NCI-H1092 treated with DMSO at 0.1 percent for 48 hours (cell line): ENCODE measurements at places on chromosomes 1 and 21.
A peak's percentile ranks its signal among the peaks of the same experiment; 100 is the strongest.

GRCh38 chr1:26351590-26352337, 2.2 kb downstream of the CRYBG2 start:
- no peak for DNase-seq

DNA sequence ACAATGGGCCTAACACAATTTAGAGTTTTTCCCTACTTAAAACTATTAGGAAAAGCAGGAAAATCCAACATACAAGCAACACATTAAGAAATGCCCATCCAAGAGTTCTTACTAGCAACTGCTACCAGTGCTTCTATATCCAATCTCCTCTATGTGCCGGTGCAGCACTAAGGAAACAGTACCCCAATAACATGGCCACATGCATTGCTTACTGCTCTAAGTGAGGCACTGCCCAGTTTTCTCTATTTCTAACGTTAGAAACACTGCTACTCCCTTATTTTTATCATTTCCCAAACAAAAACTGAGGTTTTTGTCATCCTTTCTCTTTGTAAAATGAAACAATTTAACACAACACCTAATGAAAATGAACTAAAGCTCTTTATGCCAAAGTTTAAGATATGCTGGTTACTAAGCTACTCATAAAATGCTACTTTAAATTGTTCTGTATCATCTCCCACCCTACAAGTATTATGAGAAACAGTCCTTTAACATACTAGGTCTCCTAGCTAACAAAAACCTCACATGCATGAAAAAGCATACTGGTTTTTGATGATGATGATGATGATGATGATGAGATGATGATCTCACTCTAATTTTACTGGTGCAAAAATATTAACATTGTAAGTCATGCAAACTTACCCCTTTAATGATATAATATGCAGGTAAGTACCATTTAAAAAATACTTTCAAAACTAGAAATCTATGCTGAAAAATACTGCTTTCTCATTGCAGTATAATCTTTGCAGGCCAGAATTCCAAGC, 90.7 kb upstream of the TTC39A start:
- DNase-seq, result no peak

- no peak for DNase-seq
These were observed 10.1 kb downstream of the VAV3 start for GRCh38 chr1:107954719-107955415.

DNA sequence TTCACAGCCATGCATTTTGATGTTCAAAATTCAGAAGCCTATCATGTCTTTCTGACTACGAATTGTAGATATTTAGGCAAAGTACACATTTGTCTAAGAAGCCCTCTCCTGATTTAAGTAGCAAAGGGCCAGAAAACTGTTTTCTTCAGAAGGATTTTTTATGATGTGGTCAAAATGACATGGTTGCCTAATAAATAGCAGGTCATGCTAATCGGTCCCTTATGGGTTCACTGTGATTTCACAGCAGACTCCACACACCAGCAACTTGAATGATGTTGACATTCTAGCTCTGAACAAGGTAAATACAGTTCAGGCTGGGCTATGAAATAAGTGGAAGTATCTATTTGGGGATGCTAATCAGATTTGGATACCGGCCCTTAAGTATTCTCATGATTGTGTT, 178.7 kb upstream of the DPYD start:
- no peak for DNase-seq

GRCh38 chr1:117707371-117707770, 101.5 kb downstream of the TENT5C start:
- DNase-seq, result no peak

GRCh38 chr21:42336054-42336453, 14.7 kb downstream of the TFF2 start:
- no peak for DNase-seq

DNA sequence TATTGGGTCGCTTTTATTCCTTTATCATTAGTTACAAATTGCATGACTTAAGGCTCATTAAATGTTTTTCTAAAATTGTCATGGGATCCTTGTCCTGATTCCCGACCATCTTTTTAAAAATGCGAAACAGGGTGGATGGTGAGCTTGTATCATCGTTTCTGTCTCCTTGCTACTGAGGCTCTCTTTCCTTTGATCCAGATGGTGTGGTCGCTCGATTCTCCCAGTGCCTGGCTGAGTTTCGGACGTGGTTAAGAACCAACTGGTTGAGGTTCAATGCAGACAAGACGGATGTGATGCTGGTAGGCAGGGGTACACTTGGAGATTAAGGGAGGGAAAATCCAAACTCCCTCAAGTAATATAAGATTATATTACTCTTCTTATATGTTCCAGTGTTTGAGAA, 1.2 kb downstream of the MIER1 start:
- no peak for DNase-seq

- DNase-seq, result peak; percentile 95
These were observed 22.0 kb upstream of the GRIK3 start for GRCh38 chr1:37056325-37056724.

DNA sequence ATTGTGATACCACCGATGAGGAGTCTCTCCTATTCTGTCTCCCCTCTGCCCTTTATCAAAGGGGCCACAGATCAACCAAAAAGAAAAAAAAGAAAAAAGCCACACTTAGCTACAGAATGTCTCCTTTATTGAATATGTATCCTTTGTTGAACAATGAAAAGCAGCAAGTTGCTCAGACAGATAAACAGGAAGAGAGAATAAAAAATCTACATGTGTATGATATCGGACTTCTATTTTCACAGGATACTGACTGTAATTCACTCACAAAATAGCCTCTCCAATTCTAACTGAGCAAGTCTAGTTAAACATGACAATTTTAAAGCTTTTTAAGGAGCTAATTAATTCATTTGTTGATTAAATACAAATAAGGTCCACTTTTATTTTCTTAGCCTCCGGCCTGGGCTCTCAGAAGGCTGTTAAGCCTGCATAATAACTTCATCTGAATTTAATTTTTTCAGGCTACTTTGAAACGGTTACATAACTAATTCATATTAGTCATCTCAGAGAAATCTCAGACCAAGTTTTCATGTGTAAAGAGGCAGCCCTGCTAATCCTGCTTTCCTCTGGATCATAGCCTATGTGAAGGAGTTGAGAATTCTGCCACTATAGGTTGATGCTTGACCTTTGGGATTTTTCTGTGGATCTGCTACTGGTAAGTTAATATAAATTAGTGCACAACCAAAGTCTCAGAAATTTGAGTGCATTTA, 304.1 kb upstream of the NR5A2 start:
- DNase-seq, result no peak

- no peak for DNase-seq
These were observed 26.0 kb downstream of the RNASEL start for GRCh38 chr1:182563095-182563494.

DNA sequence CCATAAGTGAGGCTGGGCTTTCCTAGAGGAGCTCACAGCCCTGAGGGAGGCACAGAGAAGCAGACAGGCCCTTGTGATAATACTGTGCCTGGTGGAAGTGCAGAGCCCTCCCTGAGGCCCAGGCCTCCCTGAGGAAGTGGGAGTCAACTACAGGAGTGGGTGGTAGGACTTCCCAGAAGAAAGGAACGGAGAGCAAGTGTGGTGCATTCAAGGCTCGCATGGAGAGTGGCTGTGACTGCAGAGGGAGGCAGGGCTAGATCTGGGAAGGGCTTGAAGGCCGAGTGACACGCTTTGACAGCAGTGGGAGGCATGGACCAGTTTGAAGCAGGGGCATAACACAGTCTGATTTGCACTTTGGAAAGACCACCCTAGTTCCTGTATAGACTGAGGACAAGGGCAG, 37.3 kb downstream of the AZIN2 start:
- no peak for DNase-seq

GRCh38 chr1:175514387-175514953, 228.9 kb downstream of the TNR start:
- DNase-seq, result no peak

DNA sequence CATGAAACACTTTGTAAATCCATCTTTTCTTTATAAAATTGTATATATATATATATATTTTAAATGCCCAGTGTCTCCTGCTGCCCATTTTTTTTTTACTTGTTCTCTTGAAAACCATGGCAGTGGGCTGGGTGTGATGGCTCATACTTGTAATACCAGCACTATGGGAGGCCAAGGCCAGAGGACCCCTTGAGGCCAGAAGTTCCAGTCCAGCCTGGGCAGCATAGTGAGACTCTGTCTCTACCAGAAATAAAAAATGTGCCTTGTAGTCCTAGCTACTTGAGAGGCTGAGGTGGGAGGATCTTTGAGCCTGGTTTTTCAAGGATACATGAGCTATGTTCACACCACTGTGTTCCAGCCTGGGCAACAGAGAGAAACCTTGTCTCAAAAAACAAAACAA, 62.2 kb downstream of the HS2ST1 start:
- DNase-seq, result no peak

GRCh38 chr21:10273196-10273595, 248.2 kb upstream of the TPTE start:
- DNase-seq, result no peak

GRCh38 chr1:119220991-119221390, 80.5 kb upstream of the WARS2 start:
- DNase-seq, result no peak

- DNase-seq, result no peak
These were observed 75.7 kb downstream of the BCAR3 start for GRCh38 chr1:93605812-93606512.

- no peak for DNase-seq
These were observed 26.1 kb downstream of the MTR start for GRCh38 chr1:236821091-236821627.

- DNase-seq, result no peak
These were observed 115.7 kb upstream of the UBE2U start for GRCh38 chr1:64087768-64088167.

DNA sequence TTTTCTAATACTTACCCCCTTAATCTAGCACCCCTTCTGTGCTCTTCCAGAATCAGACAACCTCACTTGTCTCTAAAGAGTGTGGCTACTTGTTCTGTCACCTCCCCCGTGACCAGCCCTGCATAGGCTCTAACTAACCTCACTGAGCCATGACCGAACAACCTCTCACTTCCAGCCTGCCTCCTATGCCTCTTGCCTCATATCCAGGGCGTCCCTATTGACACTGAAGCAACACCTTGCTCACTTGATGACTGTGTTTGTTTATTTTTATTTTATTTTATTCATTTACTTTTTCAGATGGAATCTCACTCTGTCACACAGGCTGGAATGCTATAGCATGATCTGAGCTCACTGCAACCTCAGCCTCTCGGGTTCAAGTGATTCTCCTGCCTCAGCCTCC, 235.1 kb upstream of the B3GALT2 start:
- no peak for DNase-seq

DNA sequence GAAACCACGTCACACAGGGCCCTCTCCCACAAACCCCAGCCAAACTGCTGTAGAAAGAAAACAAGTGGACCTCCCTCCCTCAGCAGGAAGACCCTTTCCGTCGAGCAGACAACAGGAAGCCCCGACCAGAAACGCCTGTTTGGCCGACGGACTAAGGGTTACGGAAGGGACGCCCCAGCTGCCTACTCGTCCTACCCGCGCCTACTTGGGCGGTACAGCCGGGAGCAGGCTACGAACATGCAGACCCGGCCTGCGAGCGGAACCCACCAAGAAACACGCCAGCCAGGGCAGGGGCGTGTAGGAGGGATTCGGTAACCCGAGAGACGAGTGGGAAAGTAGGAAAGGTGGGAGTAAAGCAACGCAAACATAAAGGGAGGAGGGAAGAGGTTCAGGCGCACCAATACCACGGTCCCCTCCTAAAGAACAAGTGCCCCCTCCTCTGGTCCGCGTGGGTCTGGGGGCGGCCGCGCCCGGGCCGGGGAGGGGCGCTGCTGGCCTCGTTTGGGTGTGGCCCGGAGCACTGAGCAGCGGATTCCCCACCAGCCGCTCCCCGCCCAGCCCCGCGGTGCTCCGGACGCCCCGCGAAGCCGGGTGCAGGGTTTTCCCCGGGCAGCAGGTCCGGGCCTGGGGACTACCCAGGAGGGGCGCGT, 450 bp downstream of the S100A10 start:
- no peak for DNase-seq

DNA sequence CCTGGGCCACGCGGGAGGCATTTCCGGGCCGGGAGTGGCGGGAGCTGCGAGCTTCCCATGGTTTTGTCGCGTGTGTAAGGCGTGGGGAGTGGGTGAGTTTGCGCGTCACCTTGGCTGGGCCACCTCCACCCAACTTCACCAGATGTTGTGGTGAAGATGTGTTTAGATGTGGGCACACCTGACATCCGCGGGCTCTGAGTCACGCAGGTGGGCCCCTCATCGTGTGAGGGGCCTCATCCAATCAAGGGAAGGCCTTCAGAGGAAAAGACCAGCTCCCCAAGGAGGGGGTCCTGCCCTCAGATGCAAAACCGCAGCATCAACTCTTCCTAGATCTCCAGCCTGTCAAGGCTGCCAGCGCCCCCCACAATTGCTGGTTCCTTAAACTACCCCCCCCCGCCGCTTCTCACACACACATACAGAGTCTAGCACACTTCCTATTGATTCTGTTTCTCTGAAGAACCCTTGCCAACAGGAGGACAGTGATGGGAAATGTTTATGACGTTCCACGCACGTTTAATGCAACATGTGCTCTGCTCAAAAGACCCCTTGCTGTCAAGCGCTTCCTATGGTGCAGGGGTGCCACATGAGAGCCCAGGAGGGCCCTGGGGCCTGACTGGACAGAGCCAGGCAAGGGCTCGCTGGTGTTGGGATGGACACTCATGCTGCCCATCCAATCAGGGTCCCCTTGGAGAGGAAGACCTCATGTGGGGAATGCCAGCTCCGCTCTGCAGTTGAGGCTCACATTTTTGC, 11.9 kb downstream of the ACTRT2 start:
- no peak for DNase-seq

GRCh38 chr1:246161626-246162025, 345.5 kb downstream of the SMYD3 start:
- no peak for DNase-seq

GRCh38 chr1:103283841-103284669, 175.7 kb upstream of the COL11A1 start:
- no peak for DNase-seq

DNA sequence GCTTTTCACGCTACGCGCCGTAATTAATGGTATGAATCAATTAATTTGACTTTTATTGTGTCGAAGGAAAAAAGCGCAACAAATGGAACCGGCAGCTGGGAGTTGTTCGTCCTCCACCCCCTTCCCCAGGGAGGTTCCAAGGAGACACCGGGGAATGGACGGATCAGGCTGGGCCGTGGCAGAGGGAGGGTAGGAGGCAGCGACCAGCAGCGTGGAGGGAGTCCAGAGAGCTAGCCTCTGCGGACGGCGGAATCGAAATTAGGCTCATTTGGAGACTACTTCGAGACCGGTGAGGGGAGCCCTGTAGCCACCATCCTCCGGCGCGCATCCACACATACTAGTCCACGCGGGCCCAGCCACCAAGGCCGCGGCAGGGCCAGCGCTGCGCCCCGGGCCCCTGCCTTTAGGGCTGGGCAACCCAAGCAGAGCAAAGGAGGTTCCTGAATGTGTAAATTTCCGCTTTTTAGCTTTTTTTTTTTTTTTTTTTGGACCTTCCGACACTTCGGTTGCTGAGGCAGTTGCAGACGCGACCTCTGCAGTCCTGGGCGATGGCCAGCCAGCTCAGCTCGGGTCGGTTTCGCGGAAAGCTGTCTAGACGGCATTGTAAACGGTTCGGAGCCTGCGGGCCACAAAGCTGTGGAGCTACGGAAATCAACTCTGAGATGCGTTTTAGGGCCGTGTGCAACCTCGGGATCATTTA, 2.2 kb upstream of the FOXD3 start:
- no peak for DNase-seq

- DNase-seq, result peak; percentile 32
These were observed at the start of gene GPR161 for GRCh38 chr1:168136709-168137514. TSS of gene GPR161 (minus strand) at chr1:168136930. CDS start at chr1:168104850, 32,080 bp downstream.

- DNase-seq, result no peak
These were observed 30.2 kb upstream of the OTUD3 start for GRCh38 chr1:19852036-19852435.

GRCh38 chr1:222886878-222887351, 72.1 kb downstream of the DISP1 start:
- no peak for DNase-seq

- no peak for DNase-seq
These were observed 22.5 kb downstream of the JMJD4 start for GRCh38 chr1:227712648-227713047.
